Stimulated activated CD8-positive, alpha-beta memory T cell treated with anti-CD3 and anti-CD28 coated beads, Interleukin-4, amount 100 ng/mL, for 4 hours (primary cell): ENCODE measurements at places on chromosomes 12 and 14.

- no peak for DNase-seq
These were observed 167.3 kb upstream of the TMCC3 start for GRCh38 chr12:94817695-94818075.

DNA sequence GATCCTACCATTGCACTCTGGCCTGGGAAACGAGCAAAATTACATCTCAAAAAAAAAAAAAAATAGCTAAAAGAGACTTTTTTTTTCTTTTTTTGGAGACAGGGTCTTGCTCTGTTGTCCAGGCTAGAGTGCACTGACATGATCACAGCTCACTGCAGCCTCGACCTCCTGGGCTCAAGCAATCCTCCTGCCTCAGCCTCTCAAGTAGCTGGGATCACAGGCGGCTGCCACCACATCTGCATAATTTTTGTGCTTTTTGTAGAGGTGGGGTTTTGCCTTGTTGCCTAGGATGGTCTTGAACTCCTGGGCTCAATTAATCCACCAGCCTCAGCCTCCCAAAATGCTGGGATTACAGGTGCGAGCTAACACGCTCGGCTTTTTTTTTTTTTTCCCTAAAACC, 11.3 kb downstream of the RALGAPA1 start:
- no peak for DNase-seq

DNA sequence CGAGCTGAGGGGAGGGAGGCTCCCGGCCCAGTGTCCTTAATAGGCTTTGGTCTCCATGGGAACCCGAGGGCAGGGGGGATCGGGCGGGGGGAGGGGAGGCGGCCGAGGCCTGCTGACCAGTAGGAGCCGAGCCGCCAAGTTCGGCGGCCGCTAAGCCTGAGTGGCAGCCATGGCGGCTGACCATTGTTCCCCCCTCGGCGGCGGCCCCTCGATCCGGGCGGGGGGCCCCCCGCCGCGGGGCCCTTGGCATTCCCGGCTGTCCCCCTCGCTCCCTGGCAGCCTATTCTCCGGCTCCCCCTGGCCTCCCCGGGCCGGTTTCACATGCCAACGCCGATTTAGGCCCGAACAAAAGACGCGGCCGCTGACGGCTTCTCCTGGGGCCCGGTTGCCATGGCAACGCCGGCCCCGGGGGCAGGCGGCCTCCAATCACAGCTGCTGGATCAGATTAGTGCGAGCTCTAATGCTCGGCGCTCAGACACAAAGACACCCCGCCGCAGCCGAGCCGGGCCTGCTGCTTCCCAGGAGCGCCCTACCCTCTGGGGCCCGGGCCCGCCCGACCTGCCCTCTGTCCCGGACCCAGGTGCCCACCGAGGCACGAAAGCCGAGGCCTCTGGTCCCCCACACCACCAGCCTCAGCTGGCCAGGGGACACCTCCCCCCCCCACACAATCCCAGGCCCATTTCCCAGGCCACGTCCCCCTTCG, 7.3 kb downstream of the MSI1 start:
- DNase-seq, result no peak

DNA sequence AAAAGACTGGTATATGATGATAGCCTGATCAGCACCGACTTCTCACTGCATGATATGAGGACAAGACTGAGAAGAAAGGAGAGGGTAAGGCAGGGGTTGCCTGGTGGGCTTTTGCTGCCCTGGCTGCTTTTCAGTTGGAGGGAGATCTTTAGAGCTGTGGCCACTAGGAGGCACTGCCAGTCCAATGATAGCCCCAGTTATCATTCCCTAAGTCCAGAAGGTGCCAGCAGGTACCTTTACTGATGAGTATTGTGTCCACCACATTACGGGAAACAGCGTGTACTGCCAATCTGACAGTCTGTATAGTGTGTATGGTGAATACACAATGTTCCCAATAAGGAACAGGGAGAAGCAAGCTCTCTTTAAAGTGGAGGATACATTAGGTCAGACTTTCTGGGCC, 55.8 kb upstream of the CCDC175 start:
- DNase-seq, result no peak

GRCh38 chr12:63070709-63071108, 80.3 kb downstream of the AVPR1A start:
- DNase-seq, result no peak

DNA sequence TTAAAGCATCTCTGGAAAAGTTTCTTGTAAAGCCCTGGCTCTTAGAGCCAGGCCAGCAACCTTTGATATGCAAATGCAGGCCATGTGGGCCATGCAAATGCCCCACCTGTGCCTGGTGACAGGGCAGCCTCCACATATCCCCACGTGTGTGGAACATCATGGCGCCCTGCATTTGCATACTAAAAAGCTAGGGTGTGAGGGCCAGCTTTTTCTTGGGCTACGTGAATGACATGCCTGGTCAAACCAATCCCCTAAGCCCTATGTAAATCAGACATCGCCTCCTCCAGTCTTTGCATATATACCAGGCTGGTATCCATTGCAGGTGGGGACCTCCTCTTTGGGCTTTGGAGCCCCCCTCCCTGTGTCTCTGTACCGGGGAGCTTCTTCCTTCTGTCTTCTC, 6.4 kb downstream of the CSRP2 start:
- DNase-seq, result no peak
